ENCODE measurements at places on chromosomes 13 and 19.

GRCh38 chr19:42816894-42817293 is 51.4 kb upstream of the PSG8 start:
- H3K4me1 ChIP-seq: no peaks in the 10 kb centered on the region
- no peak overlapping the region for H3K4me3 ChIP-seq
- H3K36me3 ChIP-seq: no peaks in the 10 kb centered on the region
- no peak for DNase-seq
- no peaks in the 10 kb centered on the region for H3K27me3 ChIP-seq

DNA sequence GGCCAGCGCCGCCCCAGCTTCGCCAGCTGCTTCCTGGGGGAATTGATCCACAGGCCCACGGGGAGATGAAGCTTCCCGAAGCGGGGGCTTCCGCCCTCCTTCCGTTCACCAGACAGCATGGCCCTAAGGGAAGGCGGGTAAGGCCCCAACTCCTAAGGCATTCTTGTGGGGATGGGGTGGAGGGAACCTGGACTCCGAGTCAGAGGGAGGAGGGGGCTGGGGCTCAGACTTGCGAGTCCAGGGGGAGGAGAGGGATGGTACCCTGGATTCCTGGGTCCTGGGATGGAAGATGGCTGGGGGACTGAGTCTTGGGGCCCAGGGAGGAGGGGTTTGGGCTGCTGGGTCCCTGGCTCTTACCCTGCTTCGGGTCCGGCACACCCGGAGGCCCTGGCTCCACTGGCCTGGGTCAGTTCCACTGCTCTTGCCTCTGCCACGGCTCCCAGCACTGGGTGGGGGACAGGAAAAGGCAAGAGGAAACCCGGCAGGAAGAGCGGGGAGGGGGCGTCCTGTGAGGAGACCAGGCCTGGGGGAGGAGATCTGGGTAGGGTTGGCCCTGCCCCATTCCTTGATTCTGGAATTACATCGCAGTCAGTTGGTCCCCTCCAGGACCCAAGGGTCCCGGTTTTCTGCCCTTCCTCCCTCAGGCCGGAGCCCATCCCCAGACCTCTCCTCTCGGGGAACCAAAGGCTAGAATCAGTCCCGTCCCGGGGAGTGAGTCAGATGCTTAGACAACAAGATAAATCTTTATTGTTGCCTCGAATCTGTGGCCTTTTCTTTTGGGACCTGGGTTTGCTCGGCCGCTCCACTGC is at the start of gene RASIP1:
Gene RASIP1, minus strand, starts transcription at position 447 of the 809 bp plus-strand sequence. Its CDS starts 328 bp downstream, at position 119.
- peak within 1 kb of the TSS; percentile 88 for H3K27ac ChIP-seq
- peaks cover 22% of the 10 kb centered on the region for H3K4me1 ChIP-seq
- H3K36me3 ChIP-seq: no peaks in the 10 kb centered on the region

GRCh38 chr13:110258876-110259631 is 47.9 kb downstream of the COL4A1 start:
- no peaks in the 10 kb centered on the region for H3K27me3 ChIP-seq
- peaks cover 53% of the 10 kb centered on the region for H3K4me1 ChIP-seq
- DNase-seq: no peak
- H3K36me3 ChIP-seq: no peaks in the 10 kb centered on the region
- peak overlapping the region; percentile 3 for H3K27ac ChIP-seq

DNA sequence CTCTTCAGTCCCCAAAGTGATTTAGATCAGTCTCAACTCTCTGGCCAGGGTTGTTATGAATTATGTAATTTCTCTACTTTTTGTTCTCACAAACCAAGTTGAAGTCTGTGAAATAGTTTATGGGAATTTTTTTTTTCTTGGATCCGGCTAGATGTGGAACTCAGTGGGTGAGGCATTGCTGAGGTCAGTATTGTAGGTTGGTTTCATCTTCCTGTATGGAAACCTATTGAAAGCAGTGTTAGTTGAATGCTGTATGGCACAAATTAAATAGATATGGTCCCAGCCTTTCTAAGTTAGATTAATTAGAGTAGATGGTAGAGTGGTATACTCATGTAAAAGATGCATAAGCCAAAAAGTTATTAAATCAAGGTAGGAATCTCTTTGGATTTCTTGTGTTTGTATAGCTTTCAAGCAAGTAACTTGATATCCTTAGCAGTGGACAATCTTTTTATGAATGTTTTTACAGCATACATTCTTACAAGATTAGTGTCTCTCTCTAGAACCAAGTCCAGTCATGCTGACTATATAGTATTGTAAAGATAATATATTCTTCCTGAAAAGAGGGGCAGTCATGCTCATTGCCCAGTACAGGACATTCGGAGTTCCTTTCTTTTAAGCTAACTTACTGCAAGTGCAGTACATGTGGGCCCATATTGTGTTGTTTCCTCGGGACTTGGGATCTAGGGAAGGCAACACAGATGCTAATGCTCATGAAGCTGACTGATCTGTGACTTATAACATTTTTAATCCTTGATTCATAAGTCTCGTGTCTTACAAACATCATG is 2541.1 kb downstream of the PCDH9 start:
- DNase-seq: no peak
- no peak overlapping the region for H3K27ac ChIP-seq
- no peak overlapping the region for H3K4me3 ChIP-seq
- H3K36me3 ChIP-seq: no peaks in the 10 kb centered on the region
- no peaks in the 10 kb centered on the region for H3K4me1 ChIP-seq

DNA sequence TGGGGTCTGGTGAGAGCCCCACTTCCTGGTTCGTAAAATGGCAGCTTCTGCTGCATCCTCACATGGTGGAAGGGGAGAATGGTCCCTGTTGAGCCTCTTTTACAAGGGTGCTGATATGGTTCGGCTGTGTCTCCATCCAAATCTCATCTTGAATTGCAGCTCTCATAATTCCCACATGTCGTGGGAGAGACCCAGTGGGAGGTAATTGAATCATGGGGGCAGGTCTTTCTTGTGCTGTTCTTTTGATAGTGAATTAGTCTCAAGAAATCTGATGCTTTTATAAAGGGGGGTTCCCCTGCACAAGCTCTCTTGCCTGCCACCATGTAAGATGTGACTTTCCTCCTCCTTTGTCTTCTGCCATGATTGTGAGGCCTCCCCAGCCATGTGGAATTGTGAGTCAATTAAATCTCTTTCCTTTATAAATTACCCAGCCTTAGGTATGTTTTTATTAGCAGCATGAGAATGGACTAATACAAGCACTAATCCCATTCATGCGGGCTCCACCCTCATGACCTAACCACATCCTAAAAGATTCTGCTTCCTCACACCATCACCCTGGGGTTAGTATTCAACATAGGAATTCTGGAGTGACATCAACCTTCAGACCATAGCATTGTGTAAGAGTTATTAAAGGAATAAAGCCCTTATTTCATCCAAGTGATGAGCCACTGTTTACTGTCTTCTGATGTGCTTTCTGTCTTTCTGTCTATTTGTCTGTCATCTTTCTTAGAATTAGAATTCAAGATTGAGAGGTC is 159.0 kb upstream of the IRS2 start:
- H3K4me1 ChIP-seq: no peaks in the 10 kb centered on the region
- no peak for DNase-seq
- no peaks in the 10 kb centered on the region for H3K36me3 ChIP-seq
- H3K4me3 ChIP-seq: no peak overlapping the region
